CD14-positive monocyte (primary cell): ENCODE measurements at places on chromosomes 2 and 18. TPM values are rescaled to one million over a fixed set of nuclear protein-coding genes. Genes with fewer than 3 reads are reported as not detected.

DNA sequence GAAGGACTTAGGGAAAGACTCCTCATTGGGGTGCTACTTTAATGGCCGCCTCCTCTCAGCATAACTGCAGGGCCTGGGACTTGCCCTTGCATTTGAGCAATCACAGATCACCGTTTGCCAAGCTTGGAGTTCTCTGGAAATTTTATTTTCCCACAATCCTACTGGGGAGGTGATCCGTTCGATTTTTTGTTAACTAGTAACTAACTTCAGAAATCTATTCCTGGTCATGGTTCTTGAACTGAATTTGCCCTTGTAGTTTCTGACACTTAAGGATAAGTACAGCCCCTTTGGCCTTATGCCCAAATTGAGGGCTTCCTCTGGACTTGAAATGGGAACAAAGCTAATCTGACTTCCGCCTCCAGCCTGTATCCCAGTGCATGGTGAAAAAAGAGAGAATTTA is 60.5 kb upstream of the ST3GAL5 start:
- DNase-seq: no peak

Gene MLPH
- not detected in 2 replicates for polyA plus RNA-seq

GRCh38 chr2:154556607-154557006 is 141.9 kb upstream of the KCNJ3 start:
- no peak for DNase-seq

DNA sequence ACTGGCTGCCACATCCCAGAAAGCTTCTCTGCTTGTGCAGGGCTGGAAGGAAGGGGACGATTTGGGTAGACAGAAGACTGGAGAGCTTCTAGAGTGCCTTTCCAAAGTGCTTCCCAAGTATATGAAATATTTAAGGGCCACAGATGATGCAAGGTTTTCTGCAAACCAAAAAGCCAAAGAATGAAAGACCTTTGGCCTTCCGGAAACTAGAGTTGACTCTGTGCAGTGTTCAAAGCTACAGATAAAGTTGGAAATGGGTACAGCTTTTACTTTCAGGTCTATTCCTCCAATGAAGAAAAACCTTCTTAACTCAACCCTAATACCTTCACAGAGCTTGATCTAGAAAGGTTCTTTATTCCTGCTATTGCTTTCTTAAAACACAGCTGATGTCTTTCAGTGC is 253.0 kb upstream of the KLHL29 start:
- no peak for DNase-seq

- DNase-seq: no peak
Measured at GRCh38 chr2:127560201-127560930, 24.9 kb downstream of the MYO7B start.

DNA sequence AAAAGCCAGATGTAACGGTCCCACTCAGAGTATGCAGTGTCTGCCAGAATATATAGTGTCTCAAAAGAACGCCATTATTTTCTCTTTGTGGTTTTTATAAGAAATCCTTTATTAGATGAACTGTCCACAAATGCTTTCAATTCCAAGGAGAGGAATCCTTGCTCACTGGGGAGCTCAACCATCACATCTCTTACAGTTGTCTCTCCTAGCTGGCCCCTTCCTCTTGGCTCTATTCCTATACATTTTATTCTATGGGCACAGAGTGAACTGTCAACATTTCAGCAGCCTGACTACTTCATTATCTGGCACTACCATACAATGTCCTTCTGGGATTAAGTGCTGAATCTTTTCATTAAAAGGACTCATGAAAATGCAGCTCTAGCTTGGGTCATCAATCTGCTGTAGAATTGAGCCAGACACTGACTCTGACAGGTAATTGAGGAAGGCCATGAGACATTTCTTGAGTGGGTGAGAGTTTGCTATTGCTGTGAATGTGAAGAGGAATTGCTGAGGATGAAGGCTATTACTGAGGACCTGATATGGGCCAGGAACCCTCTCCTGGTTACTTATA is 96.5 kb upstream of the THOC1 start:
- DNase-seq: no peak

DNA sequence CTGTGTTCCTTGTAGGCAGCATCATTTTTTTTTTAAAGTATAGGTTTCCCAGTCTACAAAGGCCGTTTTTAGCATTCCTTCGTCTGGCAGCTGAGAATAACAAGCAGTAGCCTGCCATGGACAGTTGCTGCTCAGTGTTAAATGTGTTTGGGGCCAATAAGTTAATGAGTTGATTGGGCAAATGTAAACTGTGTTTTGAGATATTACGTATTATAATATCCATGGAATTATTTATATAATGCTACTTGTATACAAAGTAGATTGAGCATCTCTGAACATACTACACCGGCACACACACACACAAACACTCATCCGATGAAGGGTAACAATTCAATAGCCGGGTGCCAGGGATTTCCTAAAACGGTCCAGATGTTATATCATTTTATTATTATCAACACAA is 97.2 kb downstream of the IRS1 start:
- no peak for DNase-seq
